ENCODE measurements at places on chromosomes 12 and 14.

- no peak for DNase-seq
These were observed 23.8 kb downstream of the GALNT9 start for GRCh38 chr12:132305560-132305966.

GRCh38 chr14:55600784-55601561 lies 21.0 kb downstream of the KTN1 start:
- DNase-seq, result no peak

- DNase-seq, result peak; percentile 88
These were observed 63.8 kb downstream of the FBXO33 start for GRCh38 chr14:39368261-39368959.

- DNase-seq, result no peak
These were observed 46.4 kb downstream of the TCHP start for GRCh38 chr12:109946505-109946904.

GRCh38 chr12:52992699-52993557 lies 13.3 kb upstream of the EIF4B start:
- peak; percentile 88 for DNase-seq

GRCh38 chr12:112963227-112963861 lies 15.0 kb upstream of the OAS2 start:
- DNase-seq, result no peak

GRCh38 chr12:112309797-112310196 lies 72.4 kb downstream of the HECTD4 start:
- no peak for DNase-seq

All from stomach (tissue), 19 donors.